ENCODE measurements at places on chromosomes 5 and 9.

GRCh38 chr5:66891184-66891925 is 295.2 kb downstream of the MAST4 start:
- DNase-seq = no peak

- DNase-seq = no peak
These were observed 15.7 kb downstream of the SAP30L start for GRCh38 chr5:154461531-154461930.

DNA sequence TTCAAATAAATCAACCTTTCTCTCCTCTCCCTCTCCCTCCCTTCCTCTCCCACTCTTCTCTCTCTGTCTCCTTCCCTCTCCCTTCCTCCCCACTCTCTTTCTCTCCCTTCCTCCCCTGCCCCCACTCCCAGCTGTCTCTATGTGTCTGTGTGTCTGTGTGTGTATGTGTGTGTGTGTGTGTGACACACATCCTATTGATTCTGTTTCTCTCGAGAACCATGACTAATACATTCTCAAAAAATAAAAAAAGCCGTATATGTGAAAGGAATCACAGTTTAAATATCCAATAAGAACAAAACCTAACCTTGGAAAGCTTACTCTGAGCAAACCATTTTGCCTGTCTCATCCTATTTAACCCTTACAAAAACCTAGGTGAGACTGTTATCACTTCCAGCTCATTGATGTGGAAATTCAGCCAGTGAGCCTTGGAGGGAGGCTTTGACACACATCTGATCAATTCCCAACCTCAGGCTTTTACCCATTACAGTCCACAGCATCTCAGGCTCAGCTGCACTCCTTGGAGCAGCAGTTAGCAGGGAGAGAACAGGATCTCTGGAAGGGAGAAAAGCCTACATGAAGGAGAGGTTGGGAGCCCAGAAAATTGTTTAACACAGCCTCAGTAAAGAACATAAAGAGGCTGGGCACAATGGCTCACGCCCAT is 8.3 kb downstream of the HSD17B3 start:
- no peak for DNase-seq

GRCh38 chr5:6201631-6202030 is 176.7 kb downstream of the MED10 start:
- no peak for DNase-seq

- no peak for DNase-seq
These were observed 136.5 kb downstream of the PHF2 start for GRCh38 chr9:93712896-93713295.

GRCh38 chr9:109799141-109799540 is 19.1 kb downstream of the PALM2AKAP2 start:
- no peak for DNase-seq

DNA sequence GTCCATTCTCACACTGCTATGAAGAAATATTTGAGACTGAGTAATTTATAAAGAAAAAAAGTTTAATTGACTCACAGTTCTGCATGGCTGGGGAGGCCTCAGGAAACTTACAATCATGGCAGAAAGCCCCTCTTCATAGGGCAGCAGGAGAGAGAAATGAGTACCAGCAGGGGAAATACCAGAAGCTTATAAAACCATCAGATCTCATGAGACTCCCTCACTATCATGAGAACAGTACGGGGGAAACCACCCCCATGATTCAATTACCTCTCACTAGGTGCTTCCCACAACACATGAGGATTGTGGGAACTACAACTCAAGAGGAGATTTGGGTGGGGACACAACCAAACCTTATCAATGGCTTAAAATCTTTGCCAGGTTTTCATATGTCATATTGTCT is 20.3 kb upstream of the TENT4A start:
- DNase-seq = no peak

DNA sequence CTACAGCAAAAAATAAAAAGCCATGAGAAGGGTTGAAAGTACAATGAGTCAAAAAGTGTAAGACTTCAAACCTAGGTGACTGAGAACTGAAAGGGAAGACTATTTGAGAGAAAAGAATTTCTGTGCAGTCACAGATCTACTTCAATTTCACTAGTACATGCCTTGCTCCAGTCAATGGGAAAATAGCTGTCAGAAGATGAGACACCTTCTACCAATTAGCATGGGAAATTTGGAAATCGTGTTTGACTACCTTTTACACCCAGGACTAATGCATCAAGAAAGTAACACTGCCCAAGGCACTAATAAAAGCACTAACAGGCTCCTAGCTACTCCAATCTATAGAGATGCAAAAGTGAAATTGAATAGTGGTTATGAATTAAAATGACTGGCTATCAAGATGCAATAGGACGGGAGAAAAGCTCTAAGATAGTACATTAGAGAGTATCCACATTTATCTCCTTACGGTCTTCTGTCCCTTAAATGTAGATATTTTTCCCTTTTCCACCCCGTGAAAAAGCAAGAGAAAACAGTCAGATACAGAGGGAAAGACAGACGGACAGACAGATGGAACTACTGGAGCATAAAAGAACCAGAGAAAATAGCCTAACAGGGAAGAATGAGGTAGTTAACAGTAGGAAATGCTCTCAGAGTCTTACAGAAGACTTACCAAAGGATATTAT is 15.2 kb downstream of the ERP44 start:
- no peak for DNase-seq

DNA sequence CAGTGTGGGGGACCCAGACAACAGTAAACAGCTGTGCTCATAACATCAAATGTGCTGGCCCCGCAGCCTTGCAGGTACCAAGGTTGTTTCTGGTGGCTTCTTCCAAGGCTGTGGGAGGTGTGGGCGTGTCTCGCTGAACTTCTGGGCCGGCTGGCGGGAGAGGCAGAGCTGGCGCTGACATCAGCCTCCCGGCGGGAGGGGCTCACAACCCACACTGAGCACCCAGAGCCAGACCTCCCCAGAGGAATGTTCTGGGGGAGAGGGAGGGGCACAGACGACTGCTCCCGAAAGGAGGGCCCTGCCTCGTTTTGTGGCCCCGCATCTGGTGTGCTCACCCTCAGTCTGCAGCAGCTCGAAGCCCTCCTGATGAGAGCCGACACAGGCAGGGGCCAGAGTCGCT is 6.9 kb upstream of the SLC12A7 start:
- DNase-seq = no peak

DNA sequence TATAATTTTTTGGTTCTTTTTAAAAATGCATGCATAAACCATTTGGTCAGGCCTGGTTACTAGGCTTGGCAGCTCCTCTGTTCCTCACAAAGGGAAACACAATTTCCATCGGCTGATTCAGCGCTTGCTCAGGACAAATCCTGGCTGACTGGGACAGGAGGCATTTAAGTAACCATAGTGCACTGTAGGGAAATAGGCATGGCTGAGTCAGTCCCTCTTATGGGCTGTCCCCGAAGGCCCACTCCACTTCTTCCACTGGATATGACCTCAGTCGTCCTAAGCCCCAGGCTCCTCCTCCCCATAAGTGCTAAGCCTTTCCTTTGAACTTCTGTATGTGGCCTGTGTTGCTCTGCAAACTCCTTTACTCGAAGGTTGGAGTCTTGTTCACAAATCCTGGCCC is 71.2 kb upstream of the GLIS3 start:
- DNase-seq = no peak

DNA sequence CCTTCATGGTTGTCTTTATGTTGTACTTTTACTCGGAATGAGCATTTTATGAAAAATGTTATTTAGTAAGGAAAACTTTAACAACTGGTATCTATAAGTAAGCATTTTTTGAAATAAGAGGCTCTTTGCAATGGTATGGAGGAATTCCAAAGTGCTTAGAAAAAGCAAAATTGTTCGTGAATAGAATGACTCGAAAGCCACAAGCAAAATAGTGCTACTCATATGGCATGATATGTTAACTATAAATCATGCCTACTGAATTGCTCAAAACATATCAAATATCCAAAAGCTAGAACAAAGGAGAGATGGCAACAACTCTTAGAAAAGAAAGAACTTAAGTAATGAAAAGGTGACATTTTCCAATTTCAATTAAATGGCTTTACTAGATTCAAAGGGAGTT is 216.3 kb downstream of the KIAA0825 start:
- no peak for DNase-seq

GRCh38 chr5:163773226-163773625 is 267.8 kb downstream of the MAT2B start:
- DNase-seq = no peak

DNA sequence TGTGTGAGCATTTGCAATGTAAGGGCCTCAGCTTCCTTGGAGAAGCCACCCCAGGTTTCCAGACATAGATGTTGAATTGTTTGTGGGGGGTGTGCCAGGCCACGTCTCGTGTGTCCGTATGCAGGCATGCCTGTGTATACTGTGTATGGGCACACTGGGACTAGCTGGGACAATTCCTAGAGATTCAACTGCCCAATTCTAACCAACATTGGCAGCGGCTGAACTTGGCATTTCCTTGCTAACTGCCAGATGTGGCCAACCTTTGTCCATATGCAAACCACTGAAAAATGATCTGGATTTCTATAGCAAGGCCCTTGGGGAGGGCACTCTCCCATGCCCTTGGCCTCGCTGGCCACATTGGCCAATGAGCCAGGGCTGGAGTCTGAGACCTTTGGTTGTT is 50.3 kb downstream of the SAR1B start:
- DNase-seq = no peak

- no peak for DNase-seq
These were observed 22.5 kb downstream of the PRDM6 start for GRCh38 chr5:123111502-123111901.

DNA sequence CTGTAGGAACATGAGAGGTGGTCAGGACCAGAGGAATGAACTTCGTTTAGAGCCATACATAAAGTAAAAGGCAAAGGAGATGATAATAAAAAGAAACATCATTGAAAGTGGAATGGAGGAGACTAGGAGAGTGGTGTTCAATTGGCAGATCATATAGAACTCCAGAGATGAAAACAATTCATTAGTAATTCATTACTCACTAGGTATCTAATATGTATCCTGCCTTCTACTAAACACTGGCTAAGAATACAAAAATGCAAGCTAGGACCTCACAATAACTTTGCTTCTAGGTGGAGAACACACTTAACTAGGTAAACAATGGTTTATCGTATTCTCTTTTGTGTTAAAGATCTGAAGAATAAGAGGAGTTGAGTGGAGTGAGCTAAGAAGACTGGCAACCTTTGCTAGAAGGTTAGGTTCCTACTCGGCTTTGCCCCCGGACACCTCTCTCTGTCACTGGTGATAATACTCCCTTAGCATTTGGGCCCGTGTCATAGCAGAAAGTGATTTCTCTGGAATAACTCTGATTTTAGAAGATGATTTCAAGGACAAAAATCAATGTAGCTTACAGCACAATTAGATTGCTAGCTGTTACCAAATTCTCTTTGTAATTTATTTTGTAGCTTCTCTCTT is 88.6 kb upstream of the IFNE start:
- no peak for DNase-seq

- DNase-seq = no peak
These were observed 64.3 kb upstream of the GARNL3 start for GRCh38 chr9:127200106-127200862.

- DNase-seq = no peak
These were observed 4.2 kb upstream of the GDNF start for GRCh38 chr5:37844009-37844408.

GRCh38 chr9:37566716-37567115 is 9.5 kb downstream of the FBXO10 start:
- DNase-seq = no peak

- no peak for DNase-seq
These were observed 32.8 kb downstream of the CEP72 start for GRCh38 chr5:644971-645370.

DNA sequence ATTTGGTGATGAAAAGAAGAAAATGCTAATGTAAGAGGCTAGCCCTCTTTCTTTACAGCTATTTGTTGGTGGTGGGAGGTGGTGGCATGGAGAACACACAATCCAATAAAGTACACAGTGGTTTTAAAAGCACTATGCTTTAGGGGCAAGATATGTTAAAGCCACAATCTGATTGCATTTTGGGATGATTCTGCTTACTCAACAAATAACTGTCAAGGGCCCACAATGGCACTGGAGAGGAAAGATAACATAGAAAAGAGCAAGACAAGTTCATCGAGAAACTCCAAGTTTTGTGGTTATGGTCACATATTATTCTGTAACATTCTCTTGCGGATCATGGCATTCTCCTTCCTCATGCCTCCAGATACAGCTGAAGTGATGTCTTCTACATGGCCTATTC is 38.8 kb downstream of the OTP start:
- DNase-seq = no peak

GRCh38 chr5:42894057-42894456 is 82.4 kb upstream of the SELENOP start:
- no peak for DNase-seq

DNA sequence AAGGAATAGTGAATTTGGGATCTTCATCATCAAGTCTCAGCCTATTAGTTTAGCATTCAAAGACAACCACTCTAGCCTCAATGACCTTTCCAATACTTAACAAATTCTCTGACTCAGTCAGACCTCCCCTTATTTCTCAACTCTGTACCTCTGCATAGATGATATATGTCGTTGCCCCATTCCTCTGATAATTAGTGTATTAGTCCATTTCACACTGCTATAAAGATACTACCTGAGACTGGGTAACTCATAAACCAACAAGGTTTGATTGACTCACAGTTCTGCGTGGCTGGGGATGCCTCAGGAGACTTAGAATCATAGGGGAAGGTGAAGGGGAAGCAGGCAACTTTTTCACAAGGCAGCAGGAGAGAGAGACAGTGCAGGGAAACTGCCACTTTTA is 8.9 kb downstream of the MRPL22 start:
- no peak for DNase-seq

Data from memory B cell (primary cell).